ENCODE measurements at places on chromosomes 1 and 21.
A peak's percentile ranks its signal among the peaks of the same experiment; 100 is the strongest.

DNA sequence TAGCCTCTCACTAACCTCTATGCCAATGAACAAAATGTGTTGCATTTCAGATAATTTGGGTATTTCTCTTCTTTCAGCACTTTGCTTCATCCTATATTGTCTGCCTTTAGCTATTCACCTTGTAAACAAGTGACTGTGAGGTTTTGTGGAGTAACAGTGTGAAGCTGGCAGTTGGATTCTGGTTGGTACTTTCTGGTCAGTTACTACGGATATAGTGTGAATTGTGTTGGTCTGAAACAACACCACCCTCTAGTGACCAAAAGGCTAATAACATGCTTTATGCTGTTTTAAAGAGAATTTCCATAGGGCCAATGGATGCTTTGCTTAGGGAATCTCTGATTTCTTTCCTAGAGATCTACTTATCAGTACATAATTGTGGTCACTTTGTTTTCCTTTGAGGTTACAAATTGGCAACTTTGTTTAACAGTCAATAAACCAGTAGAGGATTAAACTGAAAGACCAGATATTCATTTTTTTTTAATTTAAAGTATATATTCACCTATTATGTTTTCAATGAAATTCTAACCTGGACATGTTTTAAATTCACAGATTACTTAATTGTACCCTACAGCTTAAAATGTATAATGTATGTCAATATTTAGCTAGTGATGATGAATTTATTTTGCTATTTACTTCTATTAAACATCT lies 2.5 kb upstream of the PTGER3 start:
- DNase-seq: peak; percentile 87

GRCh38 chr1:87123610-87124009 lies 205.1 kb upstream of the LMO4 start:
- DNase-seq: no peak

- DNase-seq: no peak
Observed at GRCh38 chr1:201183753-201184152, 6.9 kb upstream of the IGFN1 start.

DNA sequence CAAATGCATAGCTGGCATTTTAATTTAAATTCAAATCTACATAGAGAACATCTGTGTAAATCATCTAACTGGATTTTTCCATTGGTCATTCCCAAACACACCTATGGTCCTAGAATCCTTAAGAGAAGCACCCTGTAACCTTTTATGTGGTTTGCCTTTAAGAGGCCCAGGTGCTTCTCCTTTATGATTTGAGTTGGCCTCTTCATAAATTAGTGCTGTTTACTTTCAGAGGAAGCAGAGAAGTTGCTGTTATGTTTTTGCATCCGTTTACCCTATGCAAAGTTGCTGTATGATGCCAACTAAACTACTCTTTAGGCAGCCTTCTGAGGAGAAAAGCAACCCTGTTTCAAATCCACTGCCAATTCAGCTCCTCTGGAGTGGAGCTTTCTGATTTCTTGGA lies 193.8 kb downstream of the HS2ST1 start:
- DNase-seq: no peak

DNA sequence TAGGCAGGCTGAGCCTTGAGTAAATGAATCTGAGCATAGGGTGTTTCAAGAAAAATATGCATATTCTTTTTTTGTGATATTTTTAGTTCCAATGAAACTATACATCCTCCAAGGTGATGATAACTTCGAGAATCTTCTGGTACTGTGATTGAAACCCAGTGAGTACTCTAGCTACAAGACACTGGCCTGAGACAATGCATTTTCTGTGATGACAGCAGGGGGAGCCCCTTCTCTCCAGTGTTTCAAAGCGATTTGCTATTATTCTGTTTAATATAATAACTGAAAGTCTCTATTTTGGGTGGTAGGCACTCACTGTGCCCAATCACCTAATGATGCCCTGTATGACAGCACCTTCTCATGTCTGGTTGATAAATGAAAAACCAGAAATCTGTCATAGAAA lies 12.1 kb downstream of the IRF2BP2 start:
- DNase-seq: peak; percentile 74

DNA sequence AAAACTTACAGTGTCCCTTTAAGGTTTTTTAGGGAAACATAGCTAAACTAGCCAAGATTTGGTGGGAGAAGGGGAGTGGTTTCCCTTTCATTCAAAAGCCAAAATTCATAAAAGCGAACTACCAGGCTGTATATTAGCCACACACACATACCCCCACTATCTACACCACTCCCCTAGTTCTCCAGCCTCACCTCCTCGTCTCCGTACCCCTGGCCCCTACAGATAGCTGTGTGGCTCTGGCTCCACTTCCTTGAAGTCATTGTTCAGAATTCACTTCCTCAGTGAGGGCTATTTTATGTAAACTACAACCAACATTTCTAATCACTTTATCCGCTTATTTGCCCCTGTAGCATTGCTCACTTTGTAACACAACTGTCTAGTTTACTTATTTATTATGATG lies 5.3 kb upstream of the DPH5 start:
- DNase-seq: no peak

DNA sequence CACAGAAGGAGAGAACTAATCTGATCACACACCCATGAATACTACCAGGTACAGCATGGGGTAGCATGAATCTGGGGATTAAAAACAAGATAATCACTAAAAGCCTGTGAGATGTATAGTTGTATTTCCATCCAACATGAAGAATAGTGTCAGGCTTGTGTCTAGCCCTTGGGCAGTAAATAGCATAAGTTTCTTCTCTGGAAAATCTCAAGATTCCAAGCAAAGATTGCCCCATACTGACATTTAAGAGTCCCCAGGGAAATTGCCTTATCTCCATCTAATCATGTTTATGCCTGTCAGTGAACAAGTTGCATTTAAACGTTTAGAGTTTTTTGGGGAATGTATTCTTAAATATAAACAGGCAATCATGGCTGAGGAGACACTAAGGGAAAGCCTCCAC lies 109.2 kb upstream of the SERTAD4 start:
- no peak for DNase-seq

DNA sequence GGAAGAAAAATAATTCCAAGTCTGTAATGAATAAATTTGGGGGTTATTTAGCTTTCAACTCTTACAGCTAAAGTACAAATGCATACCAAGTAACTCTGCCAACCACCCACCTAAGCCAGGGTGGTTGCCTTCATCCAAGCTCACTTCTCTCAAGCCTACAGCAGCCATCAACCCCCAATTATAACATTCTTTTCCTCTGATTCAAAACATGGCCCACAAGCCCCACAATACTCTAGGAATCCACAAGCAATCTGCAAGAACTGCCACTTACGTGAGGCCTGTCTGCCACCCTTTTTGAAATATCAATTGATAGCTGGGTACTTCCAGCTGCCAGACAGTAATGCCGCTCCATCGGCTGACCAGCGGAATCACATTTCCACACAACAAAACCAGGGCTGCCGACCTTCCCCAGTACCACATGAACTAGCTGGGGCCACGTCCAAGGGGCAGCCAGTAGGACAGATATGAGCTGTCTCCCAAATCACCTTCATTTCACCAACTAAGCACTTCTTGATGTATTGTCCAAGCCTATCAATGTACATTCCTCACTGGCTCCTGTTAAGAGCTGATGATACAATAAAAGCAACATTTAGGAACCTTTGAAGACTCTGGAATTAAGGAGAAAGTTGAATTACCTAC lies 3.2 kb downstream of the LBR start:
- DNase-seq: no peak

DNA sequence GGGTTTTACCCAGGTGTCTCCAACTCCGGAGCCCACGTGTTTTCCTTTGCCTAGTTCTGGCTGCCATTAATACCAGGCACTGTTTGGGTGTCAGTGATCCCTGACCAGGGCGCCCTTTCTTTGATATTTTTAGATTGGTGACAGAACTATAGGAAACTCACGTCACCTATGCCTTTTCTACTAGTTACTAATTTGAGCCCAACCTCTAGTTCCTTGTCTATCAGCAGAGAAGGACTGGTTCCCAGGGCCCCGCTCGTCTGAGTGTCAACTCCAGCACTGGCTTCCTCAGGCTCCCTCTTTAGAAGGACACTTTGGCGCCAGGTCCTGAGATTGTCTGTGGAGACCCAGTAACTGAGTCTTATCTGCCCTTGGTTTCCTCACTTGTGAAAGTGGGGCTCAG lies 9.4 kb downstream of the MFN2 start:
- DNase-seq: no peak

DNA sequence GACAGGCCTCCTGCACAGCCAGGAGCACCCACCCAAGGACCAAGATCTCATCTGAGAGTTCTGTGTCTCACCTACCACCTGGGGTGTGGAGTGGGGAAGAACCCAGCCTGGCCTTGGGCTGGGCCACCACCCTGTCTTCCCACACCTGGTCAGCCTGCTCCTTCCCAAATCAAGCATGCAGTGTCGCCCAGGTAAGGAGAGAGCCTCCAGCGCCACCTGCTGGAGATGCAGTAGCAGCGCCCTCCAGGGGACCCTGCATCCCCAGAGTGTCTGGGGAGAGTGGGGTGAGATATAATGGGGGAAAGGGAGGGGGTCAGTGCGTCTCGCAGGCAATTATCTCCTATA lies 32.3 kb downstream of the KIAA2013 start:
- DNase-seq: peak; percentile 37

- no peak for DNase-seq
Observed at GRCh38 chr1:36088265-36088576, 471 bp upstream of the ADPRS start.

DNA sequence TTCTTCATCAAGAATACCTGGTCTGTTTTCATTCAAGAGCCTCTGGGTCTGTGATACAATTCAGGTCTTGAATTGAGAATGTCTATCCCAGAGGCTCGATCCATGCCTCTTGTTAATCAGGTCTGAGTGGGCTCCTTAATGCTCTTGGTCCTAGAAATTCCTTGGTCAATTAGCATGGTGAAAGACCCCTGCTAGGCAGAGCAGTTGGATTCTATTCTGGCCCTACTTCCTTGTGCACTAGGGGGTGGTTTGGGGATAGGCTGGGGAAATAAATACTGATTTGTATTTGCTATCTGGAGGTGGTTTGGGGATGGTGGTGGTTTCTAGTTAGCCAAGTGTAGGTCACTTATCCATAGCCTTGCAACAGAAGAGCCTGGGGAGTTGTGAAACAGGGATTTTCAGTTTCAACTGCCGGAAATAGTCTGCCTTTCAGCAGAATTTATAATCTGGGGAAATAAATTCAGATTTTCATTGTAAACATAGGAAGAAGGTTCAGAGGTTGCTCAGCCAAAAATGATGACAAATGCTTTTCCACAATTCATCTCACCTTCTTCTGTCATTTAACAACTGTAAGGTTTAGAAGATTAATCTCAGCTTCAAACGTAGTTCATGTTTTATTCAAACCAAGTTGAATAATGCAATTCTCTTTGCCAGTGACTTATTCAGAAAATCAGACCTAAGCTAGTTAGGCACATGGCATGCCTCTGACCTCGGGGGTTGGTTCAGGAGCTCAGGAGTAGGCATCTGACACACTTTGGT lies 22.2 kb upstream of the SCAF4 start:
- DNase-seq: no peak

DNA sequence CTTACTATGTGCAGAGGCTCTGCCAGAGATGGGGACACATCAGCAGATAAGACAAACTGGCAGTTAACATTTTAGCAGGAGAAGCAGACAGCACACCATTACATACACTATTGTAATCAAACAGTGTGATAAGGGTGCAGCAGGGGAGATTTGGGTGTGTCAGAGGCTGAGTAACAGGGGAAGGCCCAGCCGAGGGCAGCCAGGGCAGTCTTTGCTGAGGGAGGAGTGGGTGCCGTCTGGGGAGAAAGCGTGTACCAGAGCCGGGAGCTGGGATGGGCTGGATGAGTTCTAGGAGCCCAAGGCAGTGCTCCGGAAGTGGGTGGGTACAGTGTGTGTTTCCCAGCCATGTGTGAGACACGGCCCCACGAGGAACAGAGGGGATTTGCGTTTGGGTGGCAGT lies 31.2 kb downstream of the KCNA10 start:
- DNase-seq: no peak

DNA sequence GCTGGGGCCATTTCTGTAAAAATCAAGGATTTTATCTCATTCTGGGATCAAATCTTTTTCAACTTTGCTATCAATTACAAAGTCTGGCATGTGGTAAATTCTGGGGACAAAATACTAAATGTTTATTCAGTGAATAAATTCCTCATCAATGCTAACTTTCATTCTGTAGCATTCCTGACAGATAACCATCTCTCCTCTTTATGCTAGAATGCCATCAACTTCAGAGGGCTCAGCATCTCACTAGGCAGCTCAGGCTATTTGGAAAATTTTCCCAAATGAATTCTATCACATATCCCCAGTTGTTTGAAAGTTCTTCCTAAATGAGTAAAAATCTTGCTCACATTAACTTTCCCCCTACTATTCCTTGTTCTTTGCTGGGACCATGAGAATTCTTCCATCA lies 163.0 kb upstream of the DAB1 start:
- DNase-seq: no peak

DNA sequence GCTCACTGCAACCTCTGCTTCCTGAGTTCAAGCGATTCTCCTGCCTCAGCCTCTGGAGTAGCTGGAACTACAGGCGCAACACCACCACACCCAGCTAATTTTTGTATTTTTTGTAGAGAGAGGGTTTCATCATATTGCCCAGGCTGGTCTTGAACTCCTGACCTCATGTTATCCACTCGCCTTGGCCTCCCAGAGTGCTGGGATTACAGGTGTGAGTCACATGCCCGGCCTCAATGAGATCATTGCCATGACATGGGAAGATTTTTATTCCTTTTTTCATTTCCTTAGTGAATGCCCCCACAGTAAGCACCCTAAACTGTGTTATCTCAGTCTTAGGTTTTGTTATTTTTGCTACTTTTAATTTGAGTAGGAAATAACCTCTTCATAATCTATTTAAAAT lies 977.9 kb downstream of the BRINP3 start:
- no peak for DNase-seq

- DNase-seq: no peak
Observed at GRCh38 chr1:112881742-112882127, 74.3 kb downstream of the SLC16A1 start.

DNA sequence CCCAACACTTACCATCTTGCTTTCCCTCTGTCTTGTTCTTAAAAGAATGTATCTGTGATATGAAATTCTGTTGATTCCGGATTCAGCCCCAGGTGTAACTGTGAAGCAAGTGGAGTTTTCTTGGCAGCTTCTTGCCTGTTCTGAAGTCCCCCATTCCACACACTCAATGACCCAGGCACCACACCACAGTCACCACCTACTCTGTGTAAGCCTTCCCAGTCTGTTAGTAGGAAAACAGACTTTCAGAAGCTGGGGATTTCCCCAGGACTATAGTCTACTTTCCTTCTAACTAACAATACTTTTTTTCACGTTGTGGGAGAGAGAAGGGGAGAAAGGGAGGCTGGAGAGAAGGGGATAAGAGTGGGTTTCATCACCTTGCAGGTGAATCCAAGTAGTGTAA lies 299.1 kb upstream of the PROX1 start:
- DNase-seq: no peak

GRCh38 chr1:168979276-168979675 lies 127.2 kb upstream of the ATP1B1 start:
- no peak for DNase-seq
